ENCODE measurements at places on chromosomes 3 and 15.

GRCh38 chr3:37853691-37854413, 7.8 kb upstream of the CTDSPL start:
- no peak for DNase-seq

GRCh38 chr15:66462627-66463026, 34.9 kb downstream of the SNAPC5 start:
- DNase-seq: no peak

- DNase-seq: no peak
Observed at GRCh38 chr3:98553753-98554152, 22.0 kb downstream of the GPR15 start.

DNA sequence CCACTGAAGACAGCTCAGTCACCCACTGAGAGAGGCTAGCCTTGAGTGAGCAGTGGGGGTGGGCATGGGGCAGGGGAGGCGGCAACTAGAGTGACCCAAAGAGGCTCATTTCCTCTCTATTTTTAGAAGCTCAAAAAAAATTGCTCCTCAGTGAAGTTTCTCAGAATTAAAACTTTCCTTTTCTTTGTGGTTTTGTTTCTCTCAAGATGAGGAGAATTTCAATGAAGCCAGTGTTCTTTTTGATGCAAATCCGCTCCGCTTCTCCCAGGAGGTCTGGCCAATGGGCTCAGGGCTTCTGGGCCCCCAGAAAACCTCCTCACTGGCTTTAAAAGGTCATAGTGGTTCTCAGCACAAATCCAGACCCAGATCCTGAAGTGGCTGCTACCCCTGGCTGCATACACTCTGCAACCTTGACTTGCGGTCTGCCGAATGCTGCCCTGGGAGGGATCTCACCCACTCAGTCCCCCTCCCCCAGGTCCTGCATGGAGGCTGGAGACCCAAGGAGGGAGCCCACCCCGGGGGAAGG, at the start of gene ACSBG1:
TSS of gene ACSBG1 (minus strand) at position 51 of the 526 bp plus-strand sequence. CDS start 64 bp downstream, outside the sequence.
- DNase-seq: no peak

GRCh38 chr3:10907262-10907661, 85.3 kb upstream of the SLC6A1 start:
- DNase-seq: no peak

GRCh38 chr3:30162579-30162978, 443.8 kb upstream of the TGFBR2 start:
- peak; percentile 71 for DNase-seq

GRCh38 chr3:169842960-169843359, 26.8 kb downstream of the LRRC31 start:
- DNase-seq: no peak

DNA sequence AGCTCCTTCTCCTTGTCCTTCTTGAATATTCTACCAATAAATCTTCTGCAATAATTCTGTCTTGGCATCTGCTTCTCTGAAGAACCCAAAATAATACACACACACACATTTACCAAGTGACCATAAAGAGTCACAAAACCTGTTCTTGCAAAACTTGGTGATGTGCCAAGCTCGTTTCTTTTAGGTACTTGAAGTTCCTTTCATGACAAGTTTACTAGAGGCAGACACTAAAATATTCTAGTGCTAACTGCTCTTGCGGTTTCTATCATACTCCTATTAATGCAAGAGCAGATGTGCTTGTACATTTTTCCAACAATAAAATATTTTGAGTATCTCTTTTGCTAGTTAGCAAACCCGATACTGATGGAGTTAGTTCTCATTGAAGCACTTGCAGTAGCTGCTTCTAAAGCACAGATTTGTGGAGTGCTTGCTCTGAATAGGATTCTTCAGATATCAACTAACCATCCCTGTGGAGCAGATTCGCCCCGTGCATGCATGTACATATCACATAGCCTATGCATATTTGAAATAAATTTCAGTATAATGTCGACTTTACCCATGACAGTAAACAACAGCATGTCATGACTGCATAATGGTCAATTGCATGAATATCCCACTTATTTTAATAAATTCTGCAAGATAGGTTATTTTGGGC, 23.2 kb downstream of the HHLA2 start:
- DNase-seq: no peak

- no peak for DNase-seq
Observed at GRCh38 chr3:37645517-37646380, 215.9 kb upstream of the CTDSPL start.

DNA sequence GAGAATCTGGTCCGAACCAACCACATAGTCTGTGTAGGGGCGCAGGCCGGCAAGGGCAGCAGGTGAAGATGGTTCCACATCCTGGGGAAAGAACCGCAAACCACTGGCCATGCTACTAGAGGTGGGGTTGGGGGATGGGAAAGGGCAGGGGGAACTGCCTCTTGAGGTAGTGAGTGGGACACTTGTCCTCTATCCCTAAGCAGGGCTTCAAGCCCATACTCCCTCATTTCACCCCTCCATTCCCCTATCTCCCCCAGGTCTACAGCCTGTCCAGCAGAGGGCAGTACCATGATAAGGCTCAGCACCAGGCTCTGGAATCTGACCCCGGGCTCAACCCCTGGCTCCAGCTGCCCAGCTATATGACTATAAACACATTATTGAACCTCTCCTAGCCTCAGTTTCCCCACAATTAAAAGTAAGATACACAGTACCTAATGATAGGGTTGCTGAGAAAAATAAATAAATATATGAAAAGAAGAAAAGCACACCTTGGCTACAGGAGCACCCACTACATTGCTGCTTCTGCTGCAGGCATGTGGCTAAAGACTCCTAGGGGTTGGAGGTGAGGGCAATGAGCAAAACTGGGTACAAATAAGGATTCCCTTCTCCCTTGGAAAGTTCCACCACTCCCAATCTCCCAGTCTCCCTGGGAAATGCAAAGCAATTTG, 6.3 kb downstream of the GORASP1 start:
- DNase-seq: no peak

DNA sequence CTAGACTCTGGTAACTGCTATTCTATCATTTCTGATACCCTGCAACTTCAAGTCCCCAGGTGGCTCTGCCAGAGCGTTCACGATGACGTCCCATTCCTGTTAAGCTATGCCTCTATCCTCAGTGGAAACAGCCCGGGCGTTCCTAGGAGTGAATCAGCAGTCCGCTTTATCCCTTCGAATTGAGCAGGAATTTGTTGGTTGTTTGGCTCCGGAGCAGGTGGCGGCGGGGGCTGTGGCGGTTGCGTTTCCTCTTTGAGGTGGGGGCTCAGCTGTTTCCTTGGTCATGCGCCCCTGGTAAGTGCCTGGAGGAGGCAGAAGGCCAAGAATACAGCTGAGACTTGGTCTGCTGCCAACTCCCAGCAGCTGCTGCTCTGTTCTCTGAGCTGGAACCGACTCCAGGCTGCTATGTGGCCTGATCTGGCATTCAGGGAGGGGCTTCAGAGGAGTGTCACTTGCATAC, 25.2 kb downstream of the ARPP21 start:
- peak; percentile 85 for DNase-seq

DNA sequence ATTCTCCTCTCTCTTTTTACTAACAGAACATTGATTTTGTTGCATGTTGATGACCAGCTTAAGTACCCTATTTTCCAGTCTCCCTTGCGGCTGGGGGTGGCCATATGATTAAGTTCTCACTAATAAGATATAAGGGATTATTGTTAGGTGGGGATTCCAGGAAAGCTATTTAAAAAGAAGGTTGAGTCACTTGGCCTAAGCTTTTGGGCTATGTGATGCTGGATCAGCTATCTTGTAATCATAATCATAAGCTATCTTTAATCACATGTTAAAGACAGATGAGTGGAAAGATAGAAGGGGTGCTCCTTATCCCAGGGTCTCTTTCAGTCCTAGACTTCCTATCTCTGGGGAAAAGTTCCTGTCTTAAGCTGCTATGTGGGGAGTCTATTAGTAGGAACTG, 59.9 kb downstream of the CGNL1 start:
- no peak for DNase-seq

DNA sequence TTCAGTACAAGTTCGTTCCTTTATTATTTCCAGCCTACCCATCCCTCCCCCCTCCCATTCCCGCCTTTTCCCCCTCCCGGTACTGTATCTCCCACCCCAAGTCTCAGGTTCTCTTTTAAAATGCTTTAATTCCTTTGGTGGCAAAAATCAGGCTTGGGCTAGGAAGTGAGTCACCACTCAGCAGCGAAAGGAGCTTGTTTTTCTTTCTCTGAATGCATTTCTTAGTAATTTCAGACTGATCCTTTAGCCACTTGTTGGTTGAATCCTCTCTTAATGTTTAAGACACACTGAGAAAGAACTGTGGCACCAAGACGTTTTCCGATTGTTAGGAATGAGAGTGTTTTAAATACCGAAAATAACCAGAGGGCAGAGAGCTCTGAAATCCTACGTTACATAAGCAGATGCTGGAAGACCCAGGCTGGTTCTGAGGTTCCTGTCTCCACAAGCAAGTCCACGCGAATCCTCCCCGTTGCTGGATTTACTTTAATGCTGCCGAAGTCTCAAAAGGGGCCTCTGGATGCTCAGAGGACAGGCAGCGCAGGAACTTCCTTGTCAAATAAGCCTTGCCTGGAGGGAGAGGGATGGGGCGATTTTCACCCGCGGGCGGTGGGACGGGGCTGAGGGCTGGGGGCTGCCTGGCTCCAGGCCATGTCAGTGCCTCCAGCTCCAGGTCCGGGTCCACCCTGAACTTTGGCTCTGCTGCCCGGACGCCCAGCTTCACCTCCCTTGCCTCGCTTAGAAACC, 854 bp upstream of the COL8A1 start:
- no peak for DNase-seq

Measured in DMS 273 treated with DMSO at 0.1 percent for 48 hours (cell line).